ENCODE measurements at places on chromosomes 4 and X.

GRCh38 chr4:67700116-67700737 is 728 bp downstream of the UBA6 start:
- no peak for DNase-seq

DNA sequence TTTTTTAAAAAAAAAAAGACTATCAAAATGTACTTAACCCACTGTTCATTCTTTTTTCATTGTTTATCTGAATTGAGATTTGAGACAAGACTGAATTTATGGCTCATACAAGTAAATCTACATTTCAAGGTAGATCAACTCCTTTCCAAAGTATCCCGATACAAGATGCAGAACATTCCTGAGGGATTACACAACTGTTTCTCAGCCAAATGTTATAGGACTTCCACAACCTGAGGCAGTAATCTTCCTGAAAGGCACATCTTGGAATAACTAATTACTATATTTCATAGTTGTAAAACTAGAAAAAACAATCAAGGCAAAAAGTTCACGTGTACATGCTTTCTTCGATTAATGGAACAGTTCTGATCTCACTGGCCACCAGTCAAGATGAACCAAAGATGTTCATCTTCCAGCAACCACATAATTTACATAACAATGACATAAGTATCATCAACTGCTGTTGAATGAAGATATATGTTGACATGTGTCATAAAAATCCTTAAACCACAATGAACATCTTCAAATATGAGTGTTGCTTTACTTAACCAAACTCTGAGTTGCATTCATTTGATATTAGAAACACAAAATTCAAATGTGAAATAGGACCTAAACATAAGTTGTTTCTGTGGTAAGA is 225.2 kb upstream of the DKK2 start:
- no peak for DNase-seq

GRCh38 chr4:143524211-143524610 is 10.7 kb downstream of the SMARCA5 start:
- no peak for DNase-seq

DNA sequence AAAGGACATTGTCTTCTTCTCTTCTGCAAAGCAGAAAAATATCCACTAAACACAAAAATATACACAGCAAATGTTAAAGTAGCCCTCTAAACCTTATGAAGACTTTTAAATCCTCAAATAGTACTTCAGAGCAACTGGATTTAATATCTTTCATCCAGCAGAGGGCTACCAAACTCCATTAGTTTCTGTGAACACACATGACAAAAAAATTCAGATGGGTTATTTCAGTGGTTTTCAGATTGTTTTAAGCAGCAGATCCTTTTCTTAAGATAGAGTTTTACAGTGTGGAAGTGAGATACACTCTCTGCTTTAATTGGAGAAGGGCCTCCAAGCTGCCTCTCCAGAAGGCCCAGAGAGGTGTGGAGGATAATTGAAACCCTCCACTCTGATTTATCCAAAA is 56.7 kb downstream of the ANK2 start:
- DNase-seq, result no peak

DNA sequence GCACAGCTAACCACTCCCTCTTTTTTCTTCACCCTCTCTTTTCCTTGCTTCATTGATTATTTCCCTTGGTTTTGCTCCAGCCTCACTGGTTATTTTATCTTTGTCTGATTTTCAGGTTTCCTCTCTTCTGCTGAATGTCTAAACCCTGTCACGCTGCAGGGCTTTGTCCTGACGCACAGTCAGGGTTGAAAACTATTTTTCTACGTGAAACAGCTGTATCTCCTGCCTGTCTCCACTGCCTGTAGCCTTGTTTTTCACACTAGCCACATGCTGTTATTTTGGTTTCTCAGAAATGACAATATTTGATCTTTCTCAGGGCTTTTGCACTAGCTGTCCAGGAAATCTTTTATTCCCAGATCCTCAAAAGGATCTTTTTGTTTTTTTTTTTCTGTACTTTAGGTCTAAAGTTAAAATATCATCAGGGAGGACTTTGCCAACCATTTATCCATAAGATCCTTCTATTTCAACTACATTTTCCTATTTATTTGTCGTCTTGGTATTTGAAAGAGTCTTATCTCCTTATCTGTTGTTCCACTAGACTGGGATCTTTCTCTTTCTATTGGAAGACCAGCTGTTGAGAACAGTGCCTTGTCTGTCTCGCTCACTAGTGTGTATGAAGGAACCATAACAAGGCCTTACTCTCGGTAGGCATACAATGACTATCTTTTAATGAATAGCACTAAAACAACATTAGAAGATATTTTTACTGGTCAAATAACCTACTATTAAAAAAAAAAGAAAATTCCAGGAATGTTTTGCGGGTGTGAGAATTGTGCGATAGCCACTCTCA is 164.3 kb downstream of the PDHA2 start:
- no peak for DNase-seq

DNA sequence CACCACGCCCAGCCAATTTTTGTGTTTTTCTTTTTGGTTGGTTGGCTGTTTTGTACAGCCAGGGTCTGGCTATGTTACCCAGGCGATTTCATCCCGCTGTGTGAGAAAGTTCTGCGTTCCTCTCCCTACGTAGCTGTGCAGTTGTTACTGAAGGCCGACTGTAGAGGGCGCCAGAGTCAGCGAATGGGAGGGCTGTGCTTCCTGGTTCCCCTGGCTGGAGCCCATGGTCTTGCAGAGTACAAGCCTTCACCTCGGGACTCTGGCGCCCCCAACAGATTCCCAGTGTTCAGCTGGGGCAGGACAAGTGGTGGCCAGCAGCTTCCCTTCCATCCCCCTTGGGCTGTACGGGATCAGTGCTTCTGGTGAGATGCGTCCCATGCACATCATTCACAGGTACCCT is 5.6 kb upstream of the CT45A1 start:
- no peak for DNase-seq

DNA sequence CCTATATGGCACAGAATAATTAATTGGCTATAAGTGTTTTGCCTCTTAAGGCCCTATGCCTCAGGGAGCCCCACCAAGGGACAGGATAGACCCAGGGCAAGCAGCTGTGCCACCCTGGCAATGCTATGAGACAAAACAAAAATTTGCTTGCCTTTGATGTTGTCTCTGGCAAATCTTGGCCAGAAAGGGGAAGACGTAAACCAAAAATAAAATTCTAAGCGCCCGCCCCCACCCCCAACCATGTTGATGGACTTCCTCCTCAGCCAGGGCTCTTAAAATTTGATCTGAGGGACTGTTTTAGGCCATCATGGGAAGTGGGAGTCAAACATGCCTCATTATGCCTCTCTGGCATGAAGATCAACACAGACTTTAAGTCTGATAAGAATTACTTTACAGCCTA is 130.5 kb upstream of the APOOL start:
- no peak for DNase-seq

DNA sequence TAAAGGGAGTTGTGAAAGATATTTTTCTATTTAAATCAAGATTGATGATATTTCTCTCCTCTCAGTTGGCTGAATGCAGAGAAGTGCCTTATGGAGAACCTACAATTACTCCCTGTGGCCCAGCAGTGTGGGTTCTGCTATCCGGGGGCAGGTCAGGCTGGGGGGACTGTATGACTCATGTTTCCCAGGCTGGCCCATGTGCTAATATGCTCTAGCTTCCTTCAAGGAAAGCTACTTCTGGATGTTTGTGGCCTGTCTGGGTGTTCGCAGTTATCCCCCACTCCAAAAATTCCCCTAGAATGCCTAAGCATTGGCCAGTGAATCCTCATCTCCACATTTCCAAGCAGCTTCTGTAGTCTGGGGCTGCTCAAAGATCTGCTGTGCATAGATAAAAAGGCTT is 58.9 kb upstream of the SPP1 start:
- DNase-seq, result no peak

GRCh38 chr4:186851291-186852072 is 127.8 kb upstream of the FAT1 start:
- no peak for DNase-seq

DNA sequence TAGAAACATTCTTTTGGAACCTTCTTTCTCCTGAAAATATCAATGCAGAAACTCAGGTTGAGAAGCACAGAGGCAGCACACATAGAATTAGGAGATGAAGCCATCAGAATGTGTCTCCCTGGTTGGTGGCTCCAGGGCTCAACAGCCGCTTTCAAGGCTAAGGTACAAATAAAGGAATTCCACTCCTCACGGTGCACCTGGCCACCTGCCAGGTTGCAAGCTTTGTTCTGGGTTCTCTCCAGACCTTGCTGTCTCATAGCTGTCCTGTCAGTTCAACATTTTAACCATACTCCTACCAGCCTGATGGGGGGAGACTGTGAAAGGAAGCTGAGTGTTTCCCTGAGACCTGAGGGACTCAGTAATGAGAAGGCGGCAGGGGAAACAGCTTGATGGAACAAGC is 96.3 kb upstream of the HPF1 start:
- no peak for DNase-seq

DNA sequence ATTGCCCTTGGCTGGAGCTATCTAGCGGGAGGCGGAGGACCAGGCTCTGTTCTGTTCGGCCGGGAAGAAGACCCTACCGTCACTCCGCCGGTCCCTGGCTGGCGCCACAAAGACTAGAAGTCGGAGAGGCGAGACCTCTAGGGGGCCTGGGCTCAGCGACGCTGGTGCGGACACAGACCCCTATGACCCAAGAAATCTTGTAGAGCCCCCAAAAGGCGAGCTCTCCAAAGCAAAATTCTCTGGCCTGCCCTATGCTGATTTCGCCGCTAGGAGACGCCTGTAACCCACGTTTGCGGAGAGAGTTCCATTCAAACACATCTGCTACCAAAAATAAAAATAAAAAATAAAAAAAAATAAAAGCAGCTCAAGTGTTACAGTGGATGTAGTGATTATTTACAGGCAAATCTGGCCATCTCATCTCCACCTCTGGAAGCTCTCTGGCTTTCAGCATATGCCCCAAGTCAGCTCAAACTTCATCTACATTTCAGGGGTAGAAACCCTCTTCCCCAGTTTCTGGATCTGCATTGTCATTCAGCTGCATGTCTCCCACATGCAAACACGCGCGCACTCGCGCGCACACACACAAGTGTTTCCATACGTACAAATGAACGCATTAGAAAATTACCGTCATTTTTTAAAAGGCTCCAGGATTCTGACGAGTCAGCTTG is 2.4 kb upstream of the PCDH10 start:
- DNase-seq, result no peak

DNA sequence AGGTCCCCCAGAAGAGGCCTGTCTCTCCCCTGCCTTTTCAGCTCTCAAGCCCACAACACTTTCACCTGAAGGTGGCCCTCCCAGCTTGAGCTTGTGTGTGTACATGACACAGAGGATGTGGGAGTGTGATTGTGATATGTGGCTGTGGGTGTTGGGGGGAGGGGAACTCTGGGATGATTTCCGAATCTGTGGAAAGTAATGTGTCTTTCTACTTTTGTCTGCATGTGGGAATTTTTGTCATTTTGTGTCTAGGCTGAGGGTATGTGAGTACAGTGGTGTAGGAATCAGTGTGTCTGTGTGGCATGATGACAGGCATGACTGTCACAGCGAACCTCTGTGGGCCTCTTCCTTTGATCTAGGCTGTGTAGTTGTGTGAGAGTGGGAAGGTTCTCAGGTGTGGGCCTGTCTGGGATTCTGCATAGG is 6.4 kb downstream of the SYP start:
- no peak for DNase-seq

Data from T-helper 22 cell (primary cell).